ENCODE measurements at places on chromosomes 13 and 19. TPM values are rescaled to one million over a fixed set of nuclear protein-coding genes. Genes with fewer than 3 reads are reported as not detected.

The KLHL1 gene
- not detected for total RNA-seq

The THSD8 gene
- 0.53 TPM for total RNA-seq

The ZNF256 gene
- total RNA-seq, result 5.5 TPM

The KLF16 gene
- total RNA-seq, result 14.4 TPM

The FCAR gene
- total RNA-seq, result not detected
